ENCODE measurements at places on chromosomes 16 and 17.

DNA sequence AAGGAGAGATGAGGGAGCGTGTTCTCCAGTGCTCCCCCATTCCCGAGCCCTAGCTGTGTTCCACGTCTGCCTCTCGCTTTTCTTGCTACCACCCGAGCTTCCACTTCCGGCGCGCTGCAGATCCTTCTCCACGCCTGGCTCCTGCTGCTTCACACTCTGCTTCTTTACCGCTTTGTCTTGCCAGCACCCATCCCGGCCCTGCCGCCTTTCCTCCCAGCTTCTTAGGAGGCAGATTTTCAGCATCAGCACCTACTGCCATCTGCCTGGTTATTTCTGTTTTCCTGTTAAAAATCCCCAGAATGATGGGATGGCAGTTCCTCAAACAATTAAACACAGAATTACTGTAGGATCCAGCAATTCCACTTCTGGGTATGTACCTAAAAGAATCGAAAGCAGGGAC is 64.7 kb downstream of the ELAC2 start:
- no peak for DNase-seq

DNA sequence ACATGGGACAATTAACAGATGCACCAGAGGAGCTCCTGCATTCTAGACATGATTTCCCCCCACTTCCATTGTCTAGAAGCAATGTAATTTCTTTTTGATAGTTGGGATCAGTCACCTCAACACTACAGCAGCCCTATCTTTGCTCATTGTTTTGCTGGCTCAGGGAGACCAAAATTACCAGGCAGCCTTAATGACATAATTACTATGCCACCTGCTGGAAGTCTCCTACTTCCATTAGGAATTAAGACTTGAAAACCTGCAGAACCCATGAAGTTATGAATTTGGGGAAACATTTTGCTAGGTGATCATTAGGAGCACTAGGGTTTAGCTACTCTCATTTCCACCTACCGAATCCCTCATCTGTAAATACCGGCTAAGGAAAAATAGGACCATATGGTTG is 312.0 kb upstream of the CA10 start:
- no peak for DNase-seq

DNA sequence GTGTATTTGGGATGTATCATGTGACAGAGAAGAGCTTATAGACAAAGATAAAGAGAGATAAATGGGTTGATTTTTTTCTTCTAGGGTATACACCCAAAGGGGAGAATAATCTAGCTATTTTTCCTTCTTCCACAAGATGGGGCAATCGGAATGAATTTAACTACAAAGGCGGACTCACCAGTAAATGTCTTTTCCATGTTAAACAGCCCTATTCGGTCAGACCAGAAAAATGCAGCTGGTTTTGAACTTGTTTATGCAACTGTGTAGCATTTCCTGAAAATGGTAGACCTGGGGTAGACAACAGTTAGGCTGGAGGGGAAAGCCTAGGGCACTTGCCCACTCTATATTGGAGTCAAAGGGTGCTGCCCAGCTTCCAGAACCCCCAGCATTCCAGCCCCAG is 477.1 kb downstream of the TOX3 start:
- no peak for DNase-seq

DNA sequence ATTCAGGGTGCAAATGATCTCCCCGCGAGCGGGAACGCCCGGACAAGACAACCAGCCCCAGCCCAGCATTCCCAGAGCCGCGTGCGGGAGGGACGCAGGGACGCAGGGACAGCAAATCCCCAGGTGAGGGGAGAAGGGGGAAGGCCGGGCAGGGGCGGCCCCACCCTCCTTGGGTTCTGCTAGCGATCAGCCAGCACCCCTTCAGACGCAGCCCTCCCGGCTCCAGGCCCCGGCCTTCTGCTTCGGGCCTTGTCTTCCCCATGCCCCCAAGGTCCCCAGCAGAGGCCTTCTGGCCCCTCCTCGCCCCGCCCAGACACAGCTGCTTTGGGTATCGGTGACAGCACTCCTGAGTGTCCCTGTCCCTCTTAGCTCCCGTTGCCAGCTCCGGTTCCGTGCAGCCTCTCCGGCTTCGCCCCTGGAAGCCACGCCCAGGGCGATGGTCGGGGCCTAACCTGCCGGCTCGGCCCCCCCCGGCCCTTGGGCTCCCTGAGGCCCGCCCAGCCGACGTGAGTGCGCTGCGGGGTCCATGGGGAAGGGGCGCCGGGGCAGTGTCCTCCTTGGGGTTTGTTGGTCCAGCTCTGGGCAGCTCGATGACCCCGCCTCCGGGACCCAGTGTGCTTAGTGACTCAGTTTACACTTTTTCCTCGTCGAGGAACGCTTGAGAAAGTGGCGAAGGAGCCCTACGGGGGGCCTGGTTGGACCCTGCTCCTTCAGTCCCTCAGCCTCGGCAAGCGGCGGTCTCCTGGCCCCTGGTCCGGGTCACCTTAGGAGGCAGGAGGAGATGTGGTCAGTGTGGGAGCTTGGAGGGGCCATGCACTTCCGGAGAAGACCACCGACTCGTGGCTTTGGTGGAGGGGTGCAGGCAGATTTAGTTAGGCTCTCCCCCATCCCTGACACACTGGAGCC is 50.5 kb upstream of the AMZ2 start:
- DNase-seq = no peak

DNA sequence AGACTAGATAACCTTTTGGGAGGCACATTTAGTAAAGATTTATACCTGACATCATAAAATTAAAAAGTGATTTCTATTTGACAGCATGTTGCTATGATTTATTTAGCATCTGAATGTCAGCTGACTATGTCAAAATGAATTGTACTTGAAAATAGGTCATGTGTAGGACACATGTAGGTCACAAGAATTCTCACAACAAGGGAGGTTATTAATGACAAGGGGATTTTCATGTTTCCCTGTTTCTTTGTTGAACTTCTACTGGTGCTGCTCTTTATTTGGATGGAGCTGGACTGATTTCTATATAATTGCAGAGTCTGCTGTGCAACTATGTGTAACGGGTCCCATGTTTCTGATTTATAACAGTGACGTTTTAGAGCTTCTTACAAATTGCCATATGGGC is 144.4 kb downstream of the CNTNAP4 start:
- DNase-seq = no peak

GRCh38 chr17:5309851-5310250 is 27.8 kb downstream of the RABEP1 start:
- DNase-seq = no peak

DNA sequence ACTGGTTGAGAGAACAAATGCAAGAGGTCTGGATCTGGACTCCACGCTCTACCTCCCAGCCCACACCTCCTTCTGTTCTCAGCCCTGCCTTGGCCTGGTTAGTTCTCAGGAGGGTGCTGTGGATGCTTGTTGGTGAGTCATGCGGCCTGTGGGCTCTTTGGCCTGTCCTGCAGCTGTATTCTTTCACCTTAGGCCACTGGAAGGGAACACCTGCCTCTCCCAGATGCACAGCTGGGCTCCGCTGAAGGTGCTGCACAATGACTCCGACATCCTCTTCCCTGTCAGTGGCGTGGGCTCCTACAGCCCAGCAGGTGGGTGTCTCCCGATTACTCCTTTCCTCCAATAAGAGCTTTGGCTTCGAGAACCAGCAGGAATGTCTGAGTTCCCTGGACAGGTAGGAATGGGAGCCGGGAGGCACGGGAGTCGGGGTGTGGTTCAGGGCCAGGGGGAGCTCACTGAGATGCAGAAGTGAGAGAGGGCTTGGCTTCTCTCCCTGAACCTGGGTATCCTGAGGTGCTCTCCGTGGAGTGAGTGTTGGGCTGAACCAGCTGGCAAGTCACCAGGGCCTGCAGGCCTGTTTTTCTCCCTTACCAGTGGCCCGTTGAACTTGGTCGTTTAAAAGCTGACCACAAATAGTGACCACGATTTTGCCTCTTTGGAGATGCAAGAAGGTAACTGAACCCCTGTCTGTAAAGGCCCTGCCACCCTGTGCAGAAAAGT is 85.0 kb downstream of the SNX29 start:
- peak; percentile 8 for DNase-seq

- no peak for DNase-seq
Measured at GRCh38 chr17:17846003-17846402, 9.2 kb upstream of the SREBF1 start.

DNA sequence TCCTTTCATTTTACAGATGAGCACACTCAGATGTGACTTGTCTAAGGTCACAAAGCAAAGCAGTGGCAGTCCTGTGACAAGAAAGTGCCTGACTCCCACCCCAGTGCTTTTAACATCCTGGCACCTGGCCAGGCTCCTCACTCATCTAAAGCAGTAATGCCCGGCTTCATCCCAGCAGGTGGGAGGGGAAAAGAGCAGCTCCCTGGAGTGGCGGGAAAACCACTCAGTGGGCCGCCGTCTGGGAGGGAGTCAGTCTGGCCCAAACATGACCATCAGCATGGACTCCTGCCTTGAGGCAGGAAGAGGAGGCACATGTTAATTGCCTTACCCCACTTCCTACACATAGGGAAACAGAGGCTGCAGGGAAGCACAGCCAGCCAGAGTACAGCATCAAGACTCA is 2.6 kb downstream of the PCGF2 start:
- DNase-seq = no peak

DNA sequence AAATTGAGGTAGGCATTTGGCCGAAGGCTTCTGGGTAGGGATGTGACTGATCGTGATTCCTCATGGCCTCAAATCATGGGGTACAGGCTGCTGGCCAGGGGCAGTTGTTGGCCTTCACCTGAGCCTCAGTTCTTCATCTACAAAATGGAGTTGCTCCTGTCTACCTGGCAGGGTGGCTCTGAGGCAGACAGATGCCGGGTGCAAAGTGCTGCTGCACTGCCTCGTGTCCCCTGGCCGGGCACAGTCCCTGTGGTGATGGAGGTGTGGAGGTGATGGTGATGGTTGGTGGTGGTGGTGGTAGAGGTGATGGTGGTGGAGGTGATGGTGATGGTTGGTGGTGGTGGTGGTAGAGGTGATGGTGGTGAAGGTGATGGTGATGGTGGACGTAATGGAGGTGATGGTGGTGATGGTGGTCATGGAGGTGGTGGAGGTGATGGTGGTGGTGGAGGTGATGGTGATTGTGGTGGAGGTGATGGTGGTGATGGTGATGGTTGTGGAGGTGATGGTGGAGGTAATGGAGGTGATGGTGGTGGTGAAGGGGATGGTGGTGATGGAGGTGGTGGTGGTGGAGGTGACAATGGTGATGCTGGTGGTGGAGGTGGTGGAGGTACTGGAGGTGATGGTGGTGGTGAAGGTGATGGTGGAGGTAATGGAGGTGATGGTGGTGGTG is 52.6 kb downstream of the RNF213 start:
- no peak for DNase-seq

DNA sequence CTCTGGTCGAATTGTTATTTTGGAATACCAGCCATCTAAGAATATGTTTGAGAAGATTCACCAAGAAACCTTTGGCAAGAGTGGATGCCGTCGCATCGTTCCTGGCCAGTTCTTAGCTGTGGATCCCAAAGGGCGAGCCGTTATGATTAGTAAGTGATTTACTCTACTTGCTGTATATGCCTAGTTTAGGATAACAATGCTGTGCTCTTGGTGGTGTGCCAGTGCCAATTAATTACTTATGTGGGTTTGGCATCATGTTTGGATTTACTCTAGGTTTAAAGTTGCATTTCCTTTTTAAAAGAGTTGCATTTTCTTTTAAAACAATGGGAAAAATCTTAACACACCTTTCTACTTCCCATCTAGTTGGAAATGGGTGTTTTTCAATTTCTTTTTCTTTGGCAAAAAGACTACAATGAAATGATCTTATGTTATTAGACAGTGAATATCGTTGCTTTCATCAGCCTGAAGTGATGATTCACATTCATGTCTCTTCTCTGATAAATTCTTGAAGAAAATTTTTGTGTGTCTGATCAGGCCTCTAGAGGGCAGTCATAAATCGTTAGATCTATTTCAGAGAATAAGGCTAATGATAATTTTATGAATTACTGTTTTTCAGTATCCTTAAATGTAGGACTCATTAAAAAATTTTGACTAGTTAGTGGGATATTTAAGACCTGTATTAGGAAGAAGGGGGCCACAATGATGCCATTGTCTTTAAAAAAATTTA is 5.6 kb downstream of the SF3B3 start:
- DNase-seq = peak; percentile 84

GRCh38 chr16:27241658-27242057 is 26.9 kb downstream of the NSMCE1 start:
- no peak for DNase-seq

GRCh38 chr16:74503412-74503811 is 82.1 kb upstream of the CLEC18B start:
- DNase-seq = no peak

GRCh38 chr17:67139289-67139688 is 94.9 kb downstream of the CACNG1 start:
- no peak for DNase-seq

DNA sequence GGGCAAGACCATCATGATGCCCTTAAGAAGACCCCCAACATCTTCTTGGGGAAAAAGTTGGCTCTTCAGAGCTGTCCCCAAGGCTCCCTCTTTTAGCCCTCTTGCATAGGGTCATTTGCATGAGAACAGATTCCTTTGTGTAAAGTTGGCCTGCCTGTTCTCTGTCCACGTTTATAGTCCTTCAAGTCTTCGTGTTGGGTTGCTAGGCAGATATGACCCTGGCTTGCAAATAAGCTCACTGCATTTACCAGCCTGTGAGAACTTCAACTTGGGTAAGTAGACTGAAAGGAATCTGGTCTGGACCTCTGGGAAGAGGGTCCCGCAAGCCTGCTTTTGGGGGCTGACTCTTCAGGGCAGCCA is 2.9 kb downstream of the ARSG start:
- DNase-seq = no peak

DNA sequence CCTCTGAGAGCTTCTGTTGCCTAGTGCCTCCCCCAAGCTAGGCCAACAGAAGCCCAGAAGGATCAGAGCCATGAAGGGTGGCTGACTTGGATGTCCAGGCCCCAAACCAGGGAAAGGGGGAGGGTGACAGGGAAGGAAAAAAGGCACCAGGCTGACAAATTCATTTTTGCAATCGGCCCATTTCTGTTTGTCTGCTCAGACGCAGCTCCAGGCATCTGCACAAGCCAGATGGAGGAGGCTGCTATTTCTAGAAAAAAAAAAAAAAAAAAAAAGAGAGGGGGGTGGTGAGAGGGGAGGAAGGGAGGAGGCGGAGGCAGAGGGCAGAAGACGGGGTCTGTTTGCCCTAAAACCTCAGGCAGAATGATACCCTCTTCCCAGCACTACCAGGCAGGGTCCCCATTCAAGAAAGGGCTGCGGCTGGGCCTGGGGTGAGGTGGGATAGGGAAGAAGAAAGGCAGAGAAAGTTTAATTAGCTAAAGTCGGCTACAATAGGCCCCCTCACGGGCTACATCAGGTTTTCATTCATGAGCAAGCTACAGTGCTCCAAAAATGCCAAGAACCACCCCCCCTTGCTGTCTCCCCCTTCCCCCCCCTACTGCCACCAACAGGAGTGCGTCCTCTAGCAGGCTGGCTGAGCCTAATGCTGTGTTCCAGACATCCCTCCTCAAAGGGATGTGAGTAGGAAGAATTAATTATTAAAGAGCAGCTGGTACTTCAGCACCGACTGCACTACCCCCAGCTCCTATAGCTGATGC is 2.4 kb downstream of the HDAC5 start:
- DNase-seq = no peak

GRCh38 chr16:959232-960040 is 11.3 kb downstream of the LMF1 start:
- no peak for DNase-seq

DNA sequence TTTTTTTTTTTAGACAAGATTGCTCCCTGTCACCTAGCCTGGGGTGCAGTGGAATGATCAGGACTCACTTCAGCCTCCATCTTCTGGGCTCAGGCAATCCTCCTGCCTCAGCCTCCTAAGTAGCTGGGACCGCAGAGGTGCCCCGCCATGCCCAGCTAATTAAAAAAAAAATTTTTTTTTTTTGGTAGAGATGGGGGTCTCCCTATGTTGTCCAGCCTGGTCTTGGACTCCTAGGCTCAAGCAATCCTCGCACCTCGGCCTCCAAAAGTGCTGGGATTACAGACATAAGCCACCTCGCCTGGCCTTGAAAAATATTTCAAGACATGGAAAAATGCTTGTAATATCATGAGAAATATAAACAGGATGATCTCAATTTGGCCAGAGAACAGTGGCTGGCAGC is 42.9 kb downstream of the HAPSTR1 start:
- DNase-seq = no peak
